ENCODE measurements at places on chromosomes 16 and 17. TPM values are rescaled to one million over a fixed set of nuclear protein-coding genes. Genes with fewer than 3 reads are reported as not detected.

SLC13A5 gene
- 0.13 TPM for total RNA-seq

MC1R gene
- 7.0 TPM for total RNA-seq

MYL11 gene
- not detected for total RNA-seq

LRRC37B gene
- total RNA-seq, result 10.3 TPM

TMC8 gene
- 0.68 TPM for total RNA-seq

MMP2 gene
- 13.8 TPM for total RNA-seq

GPR139 gene
- total RNA-seq, result not detected

CRYBA1 gene
- not detected for total RNA-seq

CDRT15L2 gene
- total RNA-seq, result not detected

EEF2KMT gene
- 29.9 TPM for total RNA-seq

Data from A549 treated with DMSO at 1 μM for 4 hours (cell line).